Progenitor cell of endocrine pancreas (in vitro differentiated cells): ENCODE measurements at places on chromosomes 2 and 18.

GRCh38 chr18:11411048-11411447 lies 198.3 kb upstream of the SLC35G4 start:
- H3K4me3 ChIP-seq = no peak overlapping the region
- no peak for DNase-seq
- H3K27me3 ChIP-seq = peaks cover 3% of the 10 kb centered on the region
- H3K36me3 ChIP-seq = no peaks in the 10 kb centered on the region
- H3K27ac ChIP-seq = no peak overlapping the region

GRCh38 chr2:132449868-132450267 lies 33.3 kb downstream of the GPR39 start:
- no peaks in the 10 kb centered on the region for H3K36me3 ChIP-seq
- peaks cover 12% of the 10 kb centered on the region for H3K4me1 ChIP-seq
- no peaks in the 10 kb centered on the region for H3K27me3 ChIP-seq
- no peak overlapping the region for H3K27ac ChIP-seq
- no peak overlapping the region for H3K4me3 ChIP-seq

GRCh38 chr18:39149211-39149806 lies 1583.7 kb upstream of the CELF4 start:
- H3K36me3 ChIP-seq = peaks cover 3% of the 10 kb centered on the region
- no peak for DNase-seq
- no peaks in the 10 kb centered on the region for H3K4me1 ChIP-seq
- no peaks in the 10 kb centered on the region for H3K27me3 ChIP-seq

DNA sequence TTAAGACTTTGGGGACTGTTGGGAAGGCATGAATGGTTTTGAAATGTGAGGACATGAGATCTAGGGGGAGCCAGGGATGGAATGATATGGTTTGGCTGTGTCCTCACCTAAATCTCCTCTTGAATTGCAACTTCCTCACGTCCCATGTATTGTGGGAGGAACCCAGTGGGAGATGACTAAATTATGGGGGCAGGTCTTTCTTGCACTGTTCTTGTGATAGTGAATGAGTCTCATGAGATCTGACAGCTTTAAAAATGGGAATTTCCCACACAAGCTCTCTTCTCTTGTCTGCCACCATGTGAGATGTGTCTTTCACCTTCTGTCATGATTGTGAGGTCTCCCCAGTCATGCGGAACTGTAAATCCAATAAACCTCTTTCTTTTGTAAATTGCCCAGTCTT lies 11.5 kb upstream of the MBP start:
- no peaks in the 10 kb centered on the region for H3K4me1 ChIP-seq
- H3K4me3 ChIP-seq = no peak overlapping the region
- no peak overlapping the region for H3K27ac ChIP-seq
- DNase-seq = no peak
- peaks cover 6% of the 10 kb centered on the region for H3K36me3 ChIP-seq

- H3K4me1 ChIP-seq = peaks cover 2% of the 10 kb centered on the region
- H3K27me3 ChIP-seq = no peaks in the 10 kb centered on the region
- H3K36me3 ChIP-seq = no peaks in the 10 kb centered on the region
- H3K27ac ChIP-seq = peak overlapping the region; percentile 65
- no peak overlapping the region for H3K4me3 ChIP-seq
- DNase-seq = no peak
These were observed 27.4 kb upstream of the CCNYL1 start for GRCh38 chr2:207683879-207684627.

GRCh38 chr2:210606001-210606400 lies 49.6 kb downstream of the CPS1 start:
- no peak overlapping the region for H3K4me3 ChIP-seq
- no peak for DNase-seq
- no peak overlapping the region for H3K27ac ChIP-seq
- no peaks in the 10 kb centered on the region for H3K27me3 ChIP-seq

DNA sequence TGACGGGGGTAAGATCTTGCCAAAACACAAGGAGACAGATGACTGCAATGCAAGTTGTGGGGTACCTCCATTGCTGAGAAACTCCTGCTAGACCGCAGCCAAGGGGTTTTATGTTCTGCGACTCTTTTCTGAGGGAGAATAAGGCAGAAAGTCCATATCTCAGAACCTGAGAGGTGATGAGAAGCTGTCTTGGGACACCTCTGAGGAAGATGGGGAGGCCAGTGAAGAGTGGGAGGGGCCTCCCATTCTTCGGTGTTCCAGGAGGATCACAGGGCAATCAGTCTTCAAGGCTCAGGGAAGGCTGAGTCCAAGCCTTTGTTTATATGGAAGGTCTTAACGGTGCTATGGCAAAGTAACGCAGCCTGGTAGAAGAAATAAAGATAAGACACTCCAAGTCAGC lies 18.0 kb downstream of the CYP27A1 start:
- H3K4me3 ChIP-seq = no peak overlapping the region
- peaks cover 7% of the 10 kb centered on the region for H3K36me3 ChIP-seq
- peaks cover 37% of the 10 kb centered on the region for H3K4me1 ChIP-seq
- H3K27ac ChIP-seq = peak overlapping the region; percentile 84

- no peaks in the 10 kb centered on the region for H3K27me3 ChIP-seq
- H3K4me1 ChIP-seq = no peaks in the 10 kb centered on the region
- DNase-seq = no peak
- H3K4me3 ChIP-seq = no peak overlapping the region
- peaks cover 45% of the 10 kb centered on the region for H3K36me3 ChIP-seq
- no peak overlapping the region for H3K27ac ChIP-seq
These were observed 58.1 kb downstream of the NDUFA10 start for GRCh38 chr2:239966853-239967552.

- no peak overlapping the region for H3K27ac ChIP-seq
- peak overlapping the region; percentile 37 for H3K4me3 ChIP-seq
- H3K4me1 ChIP-seq = peaks cover 11% of the 10 kb centered on the region
- DNase-seq = no peak
These were observed 1.7 kb upstream of the POU3F3 start for GRCh38 chr2:104852090-104852666.

DNA sequence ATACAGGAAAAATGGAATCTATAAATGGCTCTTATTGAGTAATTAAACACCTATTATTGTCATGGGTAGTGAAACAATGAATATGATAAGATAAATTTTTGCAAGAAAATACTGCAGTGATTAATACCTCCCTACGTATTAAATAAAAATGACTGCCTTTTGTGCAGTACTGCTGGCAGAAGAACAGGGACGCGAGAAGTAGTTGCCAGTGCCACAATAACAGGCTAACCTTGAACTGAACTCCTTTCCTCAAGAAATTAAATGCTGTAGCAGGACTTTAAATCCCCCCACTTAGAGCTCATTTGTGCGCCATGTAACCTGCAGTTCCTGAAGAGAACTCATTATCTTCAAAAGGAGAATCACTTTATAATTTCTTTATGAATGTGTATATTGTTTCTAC lies 24.6 kb downstream of the FIGN start:
- peaks cover 18% of the 10 kb centered on the region for H3K4me1 ChIP-seq
- no peaks in the 10 kb centered on the region for H3K27me3 ChIP-seq
- peaks cover 1% of the 10 kb centered on the region for H3K36me3 ChIP-seq
- DNase-seq = no peak
- no peak overlapping the region for H3K27ac ChIP-seq

GRCh38 chr2:190530248-190530900 lies 4.1 kb downstream of the NEMP2 start:
- H3K27me3 ChIP-seq = no peaks in the 10 kb centered on the region
- peaks cover 34% of the 10 kb centered on the region for H3K4me1 ChIP-seq
- peak overlapping the region; percentile 40 for H3K27ac ChIP-seq
- no peak overlapping the region for H3K4me3 ChIP-seq
- no peak for DNase-seq

DNA sequence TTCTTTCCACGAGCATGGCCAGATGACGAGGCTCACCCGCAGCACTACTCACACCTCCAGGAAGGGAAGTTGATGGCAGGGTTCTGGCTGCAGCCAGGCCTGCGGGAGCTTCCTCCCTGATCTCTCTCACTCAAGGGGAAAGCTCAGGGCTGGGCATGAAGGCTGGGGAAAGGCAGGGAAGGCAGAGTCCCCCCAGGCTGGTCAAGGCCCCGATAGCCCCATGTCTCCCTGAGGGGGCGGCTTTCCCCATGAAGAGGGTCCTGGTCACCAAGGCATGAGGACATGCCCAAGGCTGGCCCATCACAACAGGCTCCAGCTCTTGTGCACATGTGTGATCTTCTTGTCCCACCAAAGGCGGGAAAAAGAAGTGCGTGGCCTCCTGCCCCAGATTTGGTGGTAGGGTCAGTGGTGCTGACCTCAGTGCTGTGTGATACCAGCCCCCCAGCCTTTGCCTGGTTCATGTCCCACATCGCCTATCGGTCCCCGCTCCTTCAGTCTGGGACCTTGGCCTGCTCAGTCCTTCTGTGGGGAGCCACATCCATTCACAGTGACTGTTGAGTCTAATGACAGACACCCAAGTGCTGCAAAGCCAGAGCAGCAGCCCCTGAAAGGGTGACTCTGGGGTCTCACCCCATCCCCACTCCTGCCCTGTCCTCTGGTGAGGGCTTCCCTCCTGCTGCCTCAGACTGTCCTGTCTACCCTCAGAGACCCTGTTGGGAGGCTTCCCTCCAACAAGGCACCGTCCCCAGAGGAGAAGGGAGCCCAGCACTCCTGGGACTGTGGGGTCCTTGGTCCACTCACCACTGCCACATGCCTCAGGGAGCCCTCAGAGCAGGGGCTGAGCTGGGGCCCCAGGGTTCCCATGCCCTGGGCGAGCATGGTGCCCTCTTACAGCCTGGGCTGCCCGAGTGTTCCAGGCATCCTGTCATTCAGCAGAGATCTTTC lies 49.8 kb upstream of the ALPP start:
- H3K27ac ChIP-seq = no peak overlapping the region
- no peaks in the 10 kb centered on the region for H3K27me3 ChIP-seq
- DNase-seq = no peak
- H3K36me3 ChIP-seq = no peaks in the 10 kb centered on the region
- no peak overlapping the region for H3K4me3 ChIP-seq

DNA sequence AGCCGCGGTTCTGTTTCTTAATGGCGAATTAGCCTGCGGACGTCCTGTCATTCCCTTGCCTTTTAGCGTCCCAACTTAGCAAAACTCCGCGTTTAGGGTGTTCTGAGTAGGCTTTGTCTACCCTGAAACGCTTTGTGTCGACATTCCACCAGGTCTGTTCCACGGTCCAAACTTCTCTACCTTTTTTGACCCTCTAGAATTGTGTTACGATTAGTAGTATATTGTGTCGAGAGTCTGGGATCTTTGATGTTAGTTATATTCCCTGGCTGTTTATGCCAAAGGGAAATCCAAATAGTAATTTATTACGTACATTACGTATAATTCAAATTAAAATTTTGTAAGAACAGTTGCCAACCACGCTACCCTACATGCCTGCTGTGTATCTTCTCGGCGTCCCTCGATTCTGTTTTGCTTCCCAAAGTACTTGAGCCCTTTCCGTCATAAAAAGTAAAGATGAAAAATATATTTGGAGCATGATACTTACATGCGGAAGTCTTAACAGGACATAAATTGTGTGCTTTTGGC lies 495 bp upstream of the TTC32 start:
- peak overlapping the region; percentile 99 for H3K4me3 ChIP-seq
- no peaks in the 10 kb centered on the region for H3K27me3 ChIP-seq
- peak overlapping the region; percentile 100 for H3K27ac ChIP-seq
- no peak for DNase-seq
- H3K36me3 ChIP-seq = no peaks in the 10 kb centered on the region

GRCh38 chr2:57885742-57886141 lies 160.9 kb upstream of the VRK2 start:
- no peak overlapping the region for H3K4me3 ChIP-seq
- peaks cover 9% of the 10 kb centered on the region for H3K4me1 ChIP-seq
